ENCODE measurements at places on chromosomes 3 and 15.

GRCh38 chr3:156761713-156762451, 64.3 kb upstream of the LEKR1 start:
- DNase-seq, result no peak

- no peak for DNase-seq
Measured at GRCh38 chr3:124775877-124776276, 45.6 kb downstream of the UMPS start.

- DNase-seq, result no peak
Measured at GRCh38 chr3:189625071-189625470, 6.1 kb upstream of the TP63 start.

DNA sequence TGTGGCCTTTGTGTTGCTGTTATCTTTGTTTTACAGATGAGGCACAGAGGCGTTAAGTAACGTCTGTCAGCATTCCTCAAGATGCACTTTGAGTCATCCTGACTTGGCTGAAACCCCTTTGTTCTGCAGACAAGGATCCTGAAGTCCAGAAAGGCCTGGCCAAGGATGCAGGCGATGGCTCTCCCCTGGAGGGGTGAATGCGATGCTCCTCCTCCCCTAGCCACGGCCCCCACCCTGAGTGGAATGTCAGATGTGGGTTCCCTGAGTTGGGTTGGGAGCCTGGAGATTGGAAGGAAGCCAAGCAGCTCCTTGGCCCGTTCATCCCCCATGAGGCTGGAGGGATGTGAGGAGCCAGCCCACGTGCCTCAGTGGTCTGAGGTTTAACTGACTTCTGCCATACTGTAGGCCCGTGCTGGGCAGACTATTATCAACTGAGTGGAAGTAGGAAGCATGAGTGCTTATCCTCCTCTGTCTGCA, 43.3 kb downstream of the POMGNT2 start:
- no peak for DNase-seq

DNA sequence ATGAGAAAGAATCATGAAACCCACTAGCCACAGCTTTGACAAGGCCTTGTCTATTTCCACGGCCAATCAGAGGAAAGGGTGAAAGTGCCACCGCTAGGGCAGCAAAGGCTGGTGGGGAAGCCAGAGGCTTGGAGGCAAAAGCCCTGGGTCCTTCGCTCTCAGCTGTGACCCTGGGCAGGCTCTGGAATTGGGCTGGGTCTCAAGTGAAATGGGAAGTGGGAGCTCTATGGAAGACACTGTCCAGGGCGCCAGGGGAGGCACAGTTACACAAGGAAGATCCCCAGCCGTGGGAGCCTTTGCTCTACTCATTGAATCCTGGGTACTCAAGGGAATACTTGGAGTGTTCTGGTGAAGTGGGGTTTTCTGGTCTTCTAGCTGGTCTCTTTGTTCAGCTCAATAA, 136.2 kb downstream of the ASB7 start:
- DNase-seq, result no peak

DNA sequence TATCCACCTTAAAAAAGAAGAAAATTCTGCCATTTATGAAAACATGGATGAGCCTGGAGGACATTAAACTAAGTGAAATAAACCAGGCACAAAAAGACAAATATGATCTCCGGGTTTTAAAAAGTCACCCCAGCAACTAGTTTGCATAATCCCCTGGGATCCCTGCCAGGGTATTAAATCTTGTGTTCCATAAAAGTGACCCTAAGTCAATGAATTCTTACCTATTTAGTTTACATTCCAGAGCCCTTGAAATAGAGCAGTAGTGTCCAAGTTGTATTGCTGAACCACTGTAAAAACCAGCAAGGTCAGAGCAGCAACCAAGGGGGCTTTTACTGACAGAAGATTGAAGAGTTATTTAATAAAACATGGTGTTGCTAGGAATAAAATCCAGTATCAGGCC, 716.8 kb upstream of the BCHE start:
- no peak for DNase-seq

GRCh38 chr3:193853511-193854219, 260.7 kb downstream of the OPA1 start:
- DNase-seq, result no peak

DNA sequence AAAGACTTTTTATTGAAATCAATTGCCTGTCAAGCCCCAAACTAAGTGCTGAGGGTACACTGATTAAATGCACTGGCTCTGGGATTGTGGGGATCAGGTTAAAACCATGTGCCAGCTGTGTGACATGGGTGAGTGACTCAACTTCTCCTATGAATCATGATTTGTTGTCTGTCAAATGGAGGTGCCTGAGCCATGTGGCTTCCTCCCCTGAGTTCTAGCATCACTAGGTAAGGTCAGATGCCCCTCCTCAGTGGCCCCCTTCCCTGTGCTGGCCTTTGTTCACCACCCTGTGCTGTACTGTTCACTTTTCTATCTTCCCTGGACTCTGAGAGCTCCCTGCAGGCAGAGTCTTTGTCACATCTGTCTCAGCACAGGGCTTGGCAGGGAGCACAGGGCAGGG, 43.6 kb upstream of the ATP2B2 start:
- DNase-seq, result no peak

DNA sequence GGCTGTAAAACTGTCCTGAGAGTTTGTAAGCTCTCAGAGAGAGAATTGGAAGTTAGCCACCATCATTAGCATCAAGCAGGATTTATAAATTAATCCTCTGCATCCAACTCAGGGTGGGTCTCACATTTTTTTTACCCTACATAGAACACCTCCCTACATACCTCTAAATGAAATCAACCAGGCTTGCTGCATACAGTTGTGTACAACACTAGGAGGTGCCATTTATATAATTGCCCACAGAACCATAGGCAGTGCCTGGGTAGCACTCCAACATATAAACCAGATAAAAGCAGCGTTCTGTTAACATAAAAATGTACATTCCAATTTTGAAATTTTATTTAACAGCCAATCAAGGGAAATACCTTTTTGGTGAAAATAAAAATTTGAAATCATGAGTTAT, 48.2 kb upstream of the SELENOK start:
- no peak for DNase-seq

DNA sequence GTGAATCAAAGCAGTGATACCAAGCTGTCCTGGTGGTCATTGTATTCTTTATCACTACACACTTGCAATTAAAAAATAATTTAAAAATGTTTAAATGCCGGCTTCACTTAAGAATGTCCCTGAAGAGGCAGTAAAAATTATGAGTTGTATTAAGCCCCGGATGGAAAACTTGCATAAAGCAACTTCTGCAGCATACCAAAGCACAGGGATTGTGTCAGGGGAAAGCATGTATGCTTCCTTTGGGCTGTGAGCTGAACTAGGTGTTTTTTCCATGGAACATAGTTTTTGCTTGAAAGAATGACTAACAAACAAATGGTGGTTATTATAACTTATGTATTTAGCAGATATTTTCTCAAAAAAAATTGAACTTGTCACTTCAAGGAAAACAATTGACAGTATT, 143.1 kb downstream of the ARNT2 start:
- DNase-seq, result no peak

GRCh38 chr3:172133838-172134237, 94.5 kb downstream of the FNDC3B start:
- DNase-seq, result peak; percentile 8

Data from DMS79 treated with DMSO at 0.1 percent for 48 hours (cell line).